ENCODE measurements at places on chromosomes 2 and 18.

DNA sequence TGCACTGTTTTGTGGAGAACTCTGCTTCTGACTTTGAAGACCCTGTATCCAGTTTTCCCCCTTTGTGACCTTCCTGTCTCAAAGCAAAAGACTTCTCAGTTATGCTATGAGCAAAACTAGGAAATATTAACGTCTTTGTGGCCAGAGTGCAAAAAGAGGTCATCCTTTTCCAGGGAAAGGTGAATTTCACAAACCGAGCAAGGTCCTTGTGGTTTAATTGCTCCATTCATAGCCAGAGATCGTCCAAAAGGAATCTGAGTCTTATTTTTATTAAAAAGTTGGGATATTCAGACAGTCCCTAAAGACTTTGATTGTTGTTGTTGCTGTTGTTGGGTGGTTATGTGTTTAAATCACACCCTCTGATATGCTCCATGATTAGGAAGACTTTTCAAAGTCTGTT, 77.4 kb downstream of the NAB1 start:
- peaks cover 47% of the 10 kb centered on the region for H3K4me1 ChIP-seq
- H3K27ac ChIP-seq: no peak overlapping the region
- no peaks in the 10 kb centered on the region for H3K36me3 ChIP-seq
- H3K4me3 ChIP-seq: no peak overlapping the region
- H3K27me3 ChIP-seq: no peaks in the 10 kb centered on the region

DNA sequence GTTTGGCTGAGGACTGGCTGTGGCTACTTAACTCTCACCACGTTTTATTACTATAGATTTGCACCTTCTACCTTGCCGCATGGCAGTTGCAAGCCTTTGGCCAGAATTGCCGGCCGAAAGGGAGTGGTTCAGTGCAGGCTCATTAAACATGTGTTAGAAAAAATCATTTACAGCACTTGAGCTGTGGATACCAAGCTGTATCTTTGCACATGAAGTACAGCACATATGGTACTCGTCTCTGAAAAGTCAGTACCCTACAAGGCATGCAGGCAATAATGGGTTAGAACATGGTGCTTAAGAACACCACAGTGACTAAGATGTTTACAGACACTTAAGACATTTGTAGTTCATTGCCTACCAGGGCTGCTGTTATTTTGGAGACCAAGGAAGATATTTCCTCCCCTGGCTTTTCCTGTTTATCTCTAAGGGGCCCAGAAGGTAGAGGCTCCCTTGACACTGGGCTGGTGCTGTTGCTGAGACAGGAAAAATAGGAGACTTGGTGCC, 103.1 kb downstream of the ZNF532 start:
- no peaks in the 10 kb centered on the region for H3K36me3 ChIP-seq
- H3K4me3 ChIP-seq: no peak overlapping the region
- H3K27me3 ChIP-seq: peaks cover 8% of the 10 kb centered on the region
- H3K27ac ChIP-seq: no peak overlapping the region
- H3K4me1 ChIP-seq: peaks cover 6% of the 10 kb centered on the region

GRCh38 chr2:7094231-7094741, 177.1 kb downstream of the RNF144A start:
- peaks cover 6% of the 10 kb centered on the region for H3K4me1 ChIP-seq
- H3K4me3 ChIP-seq: no peak overlapping the region
- DNase-seq: no peak
- no peaks in the 10 kb centered on the region for H3K36me3 ChIP-seq

GRCh38 chr18:25516121-25516520, 164.2 kb upstream of the ZNF521 start:
- no peak overlapping the region for H3K4me3 ChIP-seq
- no peaks in the 10 kb centered on the region for H3K36me3 ChIP-seq

DNA sequence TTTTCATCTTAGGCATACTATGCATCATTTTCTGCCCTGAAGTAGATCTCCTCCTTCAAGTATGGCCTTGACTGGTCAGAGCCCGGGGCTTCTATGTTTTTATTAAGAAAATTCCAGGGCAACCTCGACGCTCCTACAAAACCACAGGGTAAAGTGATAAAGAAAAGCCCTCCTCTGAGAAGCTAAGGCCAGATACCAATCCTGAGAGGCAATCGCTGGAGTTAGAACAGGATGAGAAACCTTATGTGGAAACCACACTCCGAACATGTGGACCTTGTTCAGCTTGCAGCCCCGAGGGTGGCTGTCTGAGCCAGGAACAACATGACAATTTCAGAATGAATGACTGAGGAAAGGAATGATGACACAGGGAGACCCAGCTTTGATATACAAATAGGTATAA, 35.6 kb downstream of the RMC1 start:
- no peaks in the 10 kb centered on the region for H3K27me3 ChIP-seq
- no peak overlapping the region for H3K4me3 ChIP-seq
- peaks cover 52% of the 10 kb centered on the region for H3K36me3 ChIP-seq
- H3K27ac ChIP-seq: no peak overlapping the region
- no peak for DNase-seq

DNA sequence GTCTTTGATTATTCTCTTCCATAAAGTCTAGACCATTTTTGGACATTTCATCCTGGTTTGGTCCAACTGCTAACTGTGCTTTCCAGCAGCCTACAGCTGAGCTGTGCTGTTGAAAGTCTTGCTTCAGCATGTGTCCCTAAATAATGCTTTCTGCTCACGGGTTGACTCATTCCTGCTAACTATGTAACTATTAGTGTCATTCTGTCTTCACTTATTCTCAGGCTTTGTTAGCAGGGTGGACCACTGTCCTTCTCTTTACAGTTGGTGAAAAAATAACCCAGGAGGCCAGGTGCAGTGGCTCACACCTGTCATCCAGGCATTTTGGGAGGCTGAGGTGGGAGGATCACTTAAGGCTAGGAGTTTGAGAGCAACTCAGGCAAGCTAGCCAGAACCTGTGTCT, 8.9 kb downstream of the ADAM23 start:
- H3K27ac ChIP-seq: no peak overlapping the region
- no peak for DNase-seq
- H3K4me3 ChIP-seq: no peak overlapping the region
- no peaks in the 10 kb centered on the region for H3K4me1 ChIP-seq

GRCh38 chr2:120739438-120740090, 3.9 kb downstream of the GLI2 start:
- no peak overlapping the region for H3K27ac ChIP-seq
- H3K4me3 ChIP-seq: no peak overlapping the region
- peaks cover 2% of the 10 kb centered on the region for H3K4me1 ChIP-seq
- no peaks in the 10 kb centered on the region for H3K36me3 ChIP-seq
- DNase-seq: no peak
- H3K27me3 ChIP-seq: peaks cover 77% of the 10 kb centered on the region

DNA sequence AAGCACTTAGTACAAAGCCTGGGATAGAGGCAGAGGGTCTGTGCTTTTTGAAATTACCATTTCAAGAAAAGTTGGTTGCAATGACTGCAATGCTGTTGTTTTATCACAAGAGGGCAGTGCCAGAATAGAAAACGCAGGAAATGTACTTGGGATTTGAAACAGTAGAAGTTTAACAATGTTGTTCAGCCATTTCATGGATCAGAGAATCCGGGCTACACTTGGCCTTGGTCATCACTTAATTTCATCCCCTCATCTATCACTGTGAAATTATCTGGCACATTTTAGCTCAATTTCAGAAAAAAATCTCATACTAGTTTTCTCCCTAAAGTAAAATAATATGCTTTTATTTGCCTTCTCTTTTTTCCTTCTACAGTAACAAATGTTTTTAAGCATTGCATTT, 70.8 kb downstream of the RAPGEF4 start:
- no peaks in the 10 kb centered on the region for H3K4me1 ChIP-seq
- peaks cover 2% of the 10 kb centered on the region for H3K36me3 ChIP-seq
- no peak for DNase-seq
- no peaks in the 10 kb centered on the region for H3K27me3 ChIP-seq
- H3K4me3 ChIP-seq: no peak overlapping the region

DNA sequence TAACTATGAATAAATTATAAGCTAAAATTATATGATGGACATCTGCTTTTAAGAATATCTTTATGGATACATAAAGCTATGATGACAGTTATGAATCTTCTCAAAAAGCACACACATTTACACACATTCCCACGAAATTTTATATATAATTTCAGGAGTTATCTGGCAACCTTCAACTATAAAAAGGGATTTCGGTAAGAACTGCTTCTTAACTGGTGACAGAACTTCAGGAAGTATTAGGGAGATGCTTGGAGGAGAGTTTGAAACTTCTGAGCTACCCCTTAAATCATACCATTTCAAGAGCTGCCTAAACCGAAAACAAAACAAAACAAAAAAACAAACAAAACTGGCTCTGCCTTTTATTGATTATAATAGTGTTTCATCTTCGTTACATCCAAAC, 399.4 kb downstream of the ZEB2 start:
- no peak for DNase-seq
- no peaks in the 10 kb centered on the region for H3K27me3 ChIP-seq
- H3K4me1 ChIP-seq: peaks cover 16% of the 10 kb centered on the region
- H3K36me3 ChIP-seq: peaks cover 15% of the 10 kb centered on the region

DNA sequence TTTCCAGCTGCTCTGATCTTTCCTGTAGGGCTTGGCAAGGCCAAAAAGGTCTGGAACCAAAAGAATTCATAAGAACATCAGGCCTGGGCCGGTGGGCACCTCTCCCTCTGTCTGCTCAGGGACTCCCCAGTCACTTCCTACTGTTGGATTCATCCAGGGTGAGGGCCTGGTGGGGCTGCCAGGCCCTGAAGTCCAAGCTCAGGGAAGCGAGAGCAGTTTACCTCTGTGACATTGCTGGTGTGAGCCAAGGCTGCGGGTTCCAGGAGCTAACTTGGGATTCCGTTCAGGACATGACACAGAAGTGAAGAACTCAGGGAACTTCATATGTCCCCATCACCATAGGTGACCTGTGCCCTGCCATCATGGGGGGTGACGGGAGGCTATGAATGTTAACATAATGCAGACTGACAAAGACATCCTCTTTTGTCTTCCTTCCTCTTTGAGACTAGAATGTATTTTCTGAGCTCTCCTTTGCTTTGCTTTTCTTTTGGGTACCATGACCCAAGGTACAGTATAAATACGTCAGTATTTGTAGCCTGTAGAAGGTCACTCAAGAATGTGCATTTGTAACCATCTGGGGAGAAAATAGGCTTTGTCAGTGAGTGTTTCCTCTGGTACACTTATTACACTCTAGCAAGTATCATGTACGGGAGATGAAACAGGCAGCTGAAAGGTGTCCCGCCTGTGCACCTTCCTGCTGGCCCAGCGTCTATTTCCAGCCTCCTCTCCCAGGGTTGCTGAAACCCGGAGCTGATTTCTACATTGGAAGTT, 130.5 kb upstream of the SLC1A4 start:
- no peak overlapping the region for H3K4me3 ChIP-seq
- H3K36me3 ChIP-seq: no peaks in the 10 kb centered on the region
- peaks cover 5% of the 10 kb centered on the region for H3K27me3 ChIP-seq

DNA sequence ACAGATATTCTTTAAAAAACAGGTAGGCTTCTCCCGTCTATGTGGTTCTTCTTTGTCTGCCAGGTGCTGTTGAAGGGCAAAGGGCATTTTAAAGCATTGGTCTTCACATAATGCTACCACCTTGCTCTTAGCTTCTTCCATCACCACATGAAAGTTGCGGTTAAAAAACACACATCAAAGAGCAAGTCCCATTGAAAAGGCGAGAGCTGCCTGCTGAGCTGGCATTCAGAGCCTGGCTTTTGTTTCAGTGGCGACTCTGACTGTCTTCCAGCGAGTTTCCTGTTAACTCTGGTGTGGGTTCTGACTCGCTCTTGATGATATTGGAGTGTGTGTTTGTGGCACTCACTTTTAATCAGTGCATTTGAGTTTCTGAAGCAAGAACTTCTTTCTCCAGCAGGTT, 624.9 kb upstream of the FANCL start:
- no peak for DNase-seq
- H3K27me3 ChIP-seq: no peaks in the 10 kb centered on the region
- no peak overlapping the region for H3K4me3 ChIP-seq
- H3K4me1 ChIP-seq: peaks cover 6% of the 10 kb centered on the region
- no peaks in the 10 kb centered on the region for H3K36me3 ChIP-seq

- peaks cover 1% of the 10 kb centered on the region for H3K27me3 ChIP-seq
- no peak overlapping the region for H3K4me3 ChIP-seq
- H3K27ac ChIP-seq: no peak overlapping the region
- DNase-seq: no peak
- H3K4me1 ChIP-seq: peaks cover 15% of the 10 kb centered on the region
- no peaks in the 10 kb centered on the region for H3K36me3 ChIP-seq
Observed at GRCh38 chr2:36147670-36148390, 207.7 kb upstream of the CRIM1 start.

- peaks cover 11% of the 10 kb centered on the region for H3K4me1 ChIP-seq
- no peak overlapping the region for H3K27ac ChIP-seq
- H3K4me3 ChIP-seq: no peak overlapping the region
- no peak for DNase-seq
- H3K27me3 ChIP-seq: no peaks in the 10 kb centered on the region
Observed at GRCh38 chr2:6975988-6976387, 58.8 kb downstream of the RNF144A start.

- peaks cover 13% of the 10 kb centered on the region for H3K27me3 ChIP-seq
- no peaks in the 10 kb centered on the region for H3K36me3 ChIP-seq
- H3K27ac ChIP-seq: no peak overlapping the region
- DNase-seq: no peak
Observed at GRCh38 chr2:65700004-65700651, 267.7 kb upstream of the SPRED2 start.

- H3K27ac ChIP-seq: no peak overlapping the region
- DNase-seq: no peak
- no peaks in the 10 kb centered on the region for H3K36me3 ChIP-seq
- H3K4me1 ChIP-seq: no peaks in the 10 kb centered on the region
- no peak overlapping the region for H3K4me3 ChIP-seq
Observed at GRCh38 chr2:1697601-1698000, 46.7 kb downstream of the PXDN start.

DNA sequence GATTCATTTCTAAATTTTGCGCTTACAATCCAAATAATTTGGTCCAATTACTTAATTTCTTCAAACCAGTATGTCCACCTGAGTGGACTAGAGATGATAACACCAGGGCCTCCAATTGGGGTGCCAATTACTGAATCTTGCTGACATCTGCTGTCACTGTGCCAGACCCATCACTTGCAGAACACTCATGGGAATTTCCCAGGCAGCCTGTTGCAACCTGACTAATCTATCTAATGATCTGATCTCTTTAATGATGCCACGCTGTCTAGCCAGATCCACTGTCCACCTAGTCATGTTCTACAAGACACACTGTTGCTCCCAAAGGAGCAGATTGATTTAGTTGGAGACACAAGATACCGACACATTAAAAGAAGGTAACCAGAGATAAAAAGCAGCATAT, 11.8 kb upstream of the LRP1B start:
- no peaks in the 10 kb centered on the region for H3K4me1 ChIP-seq
- no peak overlapping the region for H3K4me3 ChIP-seq
- no peak overlapping the region for H3K27ac ChIP-seq
- DNase-seq: no peak
- H3K27me3 ChIP-seq: no peaks in the 10 kb centered on the region
- no peaks in the 10 kb centered on the region for H3K36me3 ChIP-seq

DNA sequence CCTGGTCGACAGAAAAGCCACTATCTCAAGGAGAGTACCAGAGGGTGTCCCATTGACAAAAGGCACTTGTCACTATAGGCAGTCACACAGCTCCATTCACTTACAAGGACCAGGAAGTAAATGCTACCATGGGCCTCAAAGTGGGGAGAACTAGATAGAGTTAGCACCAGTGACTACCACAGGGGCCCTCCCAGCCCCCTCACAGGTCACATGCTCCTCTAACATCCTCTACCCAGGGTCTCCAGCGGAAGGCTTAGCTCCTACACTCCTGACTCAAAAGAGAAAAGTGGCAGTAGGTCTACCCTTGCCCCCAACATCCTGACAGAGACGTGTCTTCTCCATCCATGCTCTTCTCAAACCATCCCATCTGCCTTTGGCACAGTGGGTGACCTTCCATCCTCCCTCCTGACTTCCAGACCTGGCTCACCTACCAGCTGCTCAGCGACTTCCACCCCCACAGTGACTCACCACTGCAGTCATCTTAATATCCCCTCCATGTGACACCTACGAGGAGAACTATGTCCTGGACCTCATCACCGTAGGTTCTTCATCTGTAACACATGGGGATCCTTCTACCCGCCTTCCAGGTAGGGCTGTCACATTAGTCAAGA, 5.6 kb upstream of the DNMT3A start:
- peak overlapping the region; percentile 77 for H3K27ac ChIP-seq
- DNase-seq: peak; percentile 66
- H3K4me1 ChIP-seq: peaks cover 61% of the 10 kb centered on the region

Data from activated naive CD8-positive, alpha-beta T cell treated with anti-CD3 and anti-CD28 coated beads, Interleukin-2, amount 50 U/mL, for 24 hours (primary cell).